Activated CD8-positive, alpha-beta memory T cell treated with anti-CD3 and anti-CD28 coated beads for 1 hour (primary cell): ENCODE measurements at places on chromosomes 3 and 15.

DNA sequence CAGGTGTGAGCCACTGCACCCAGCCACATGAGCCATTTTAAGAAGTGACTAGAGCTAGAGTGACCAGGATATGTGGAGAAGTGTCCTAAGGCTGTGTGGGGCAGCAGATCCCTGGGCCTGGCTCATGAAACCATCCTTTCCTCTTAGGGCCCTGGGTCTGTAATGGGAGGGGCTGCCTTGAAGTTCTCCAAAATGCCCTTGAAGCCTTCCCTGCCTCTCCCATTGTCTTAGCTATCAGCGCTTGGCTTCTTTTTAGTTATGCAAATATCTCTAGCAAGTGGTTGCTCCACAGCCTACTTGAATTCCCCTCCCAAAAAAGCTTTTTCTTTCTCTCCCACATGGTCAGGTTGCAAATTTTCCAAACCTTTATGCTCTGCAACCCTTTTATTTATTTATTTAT is 112.4 kb upstream of the SPATA16 start:
- no peak for DNase-seq

DNA sequence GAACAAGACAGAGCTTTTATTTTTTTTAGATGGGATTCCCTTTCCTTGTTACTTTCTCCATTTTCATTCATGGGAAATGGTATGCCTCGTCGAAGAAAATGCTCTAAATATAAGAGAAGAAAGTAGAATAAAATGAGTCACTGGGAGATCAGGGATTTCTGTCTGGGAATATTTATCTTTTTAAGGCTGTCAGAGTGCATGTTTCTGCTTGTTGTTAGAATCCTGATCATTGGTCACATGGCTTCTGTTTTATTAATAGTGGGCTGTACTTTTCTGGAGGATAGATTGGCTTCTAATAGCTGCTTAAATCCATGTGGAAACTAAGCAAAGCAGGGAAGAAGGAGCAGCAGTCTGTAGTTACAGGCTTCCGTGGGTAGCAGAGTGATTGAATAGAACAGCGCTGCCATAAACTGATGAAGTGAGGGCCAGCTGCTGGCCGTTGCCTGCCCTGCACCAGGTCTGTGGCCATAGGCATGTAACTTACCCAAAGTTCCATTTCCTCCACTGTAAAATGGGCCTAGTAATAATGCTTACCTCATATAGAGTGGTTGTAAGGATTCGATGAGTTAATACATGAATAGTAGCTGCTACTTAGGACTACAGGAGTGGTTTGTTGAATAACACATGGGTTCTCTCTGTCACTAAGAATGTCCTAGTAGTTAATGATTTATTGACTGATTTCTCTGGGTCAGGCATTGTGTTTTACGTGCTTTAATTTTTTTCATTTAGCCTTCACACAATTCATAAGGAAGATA is 289.9 kb downstream of the SATB1 start:
- no peak for DNase-seq

DNA sequence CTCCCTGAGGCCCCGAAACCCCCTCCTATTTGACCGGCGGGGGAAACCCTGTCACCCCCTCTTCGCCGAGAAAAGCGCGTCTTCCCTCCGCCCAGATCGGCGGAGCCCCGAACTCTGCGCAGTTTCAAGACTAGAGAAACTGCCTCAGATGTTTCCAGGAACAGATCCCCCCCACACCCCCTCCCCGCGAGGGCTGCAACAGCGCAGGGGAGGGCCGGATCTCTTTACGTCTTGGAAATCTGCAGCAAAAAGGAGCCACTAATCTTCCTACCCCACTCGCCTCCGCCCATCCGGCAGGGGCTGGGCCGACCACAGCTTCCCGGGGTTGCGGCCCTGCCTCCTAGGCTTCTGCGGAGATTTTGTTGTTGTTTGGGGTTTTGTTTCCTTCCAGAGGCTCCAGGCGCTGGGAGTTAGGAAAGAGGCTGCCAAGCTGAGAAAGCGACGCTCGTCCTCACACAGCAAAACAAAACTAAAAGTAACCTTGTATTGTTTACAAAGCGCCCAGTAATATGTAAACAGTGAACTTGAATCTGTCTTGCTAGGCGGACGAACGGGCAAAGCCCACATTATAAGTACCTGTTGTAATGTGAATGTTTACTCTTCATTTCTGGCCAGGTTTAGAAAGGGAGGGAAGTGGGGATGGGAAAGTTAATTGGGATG is 2.2 kb downstream of the FOXB1 start:
- peak; percentile 45 for DNase-seq

DNA sequence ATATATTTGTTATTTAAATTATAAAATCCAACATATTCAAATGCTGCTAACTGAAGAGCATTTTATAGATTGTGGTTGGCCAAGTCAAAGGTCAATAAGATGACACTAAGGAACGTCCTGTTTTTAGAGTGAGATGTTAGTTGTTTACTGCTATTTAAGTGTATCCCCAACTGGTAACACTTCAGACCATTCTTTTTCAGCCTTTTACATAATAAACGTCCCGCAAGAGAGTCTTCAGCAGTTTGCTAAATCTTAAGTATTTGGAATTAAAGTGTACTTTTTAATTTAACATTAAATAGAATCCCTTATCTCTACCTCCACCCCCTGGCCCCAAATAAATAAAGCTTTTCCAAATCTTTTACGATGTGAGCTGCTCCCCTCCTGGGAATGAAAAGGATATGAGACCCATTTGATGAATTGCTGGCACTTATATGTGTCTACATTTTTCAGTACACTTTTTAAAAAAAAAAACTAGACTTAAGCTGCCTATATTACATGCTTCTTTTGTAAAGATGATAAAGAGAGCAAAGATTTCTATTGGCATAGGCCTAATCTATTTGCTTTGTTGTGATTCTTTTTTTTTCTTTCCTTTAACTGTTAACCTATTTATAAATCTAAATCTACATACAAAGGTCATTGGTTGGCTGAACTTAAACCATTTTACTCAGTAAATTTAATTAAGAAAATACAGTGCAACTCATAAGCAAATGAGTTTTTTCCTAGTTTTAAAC is 101.8 kb upstream of the SKOR1 start:
- DNase-seq = no peak

DNA sequence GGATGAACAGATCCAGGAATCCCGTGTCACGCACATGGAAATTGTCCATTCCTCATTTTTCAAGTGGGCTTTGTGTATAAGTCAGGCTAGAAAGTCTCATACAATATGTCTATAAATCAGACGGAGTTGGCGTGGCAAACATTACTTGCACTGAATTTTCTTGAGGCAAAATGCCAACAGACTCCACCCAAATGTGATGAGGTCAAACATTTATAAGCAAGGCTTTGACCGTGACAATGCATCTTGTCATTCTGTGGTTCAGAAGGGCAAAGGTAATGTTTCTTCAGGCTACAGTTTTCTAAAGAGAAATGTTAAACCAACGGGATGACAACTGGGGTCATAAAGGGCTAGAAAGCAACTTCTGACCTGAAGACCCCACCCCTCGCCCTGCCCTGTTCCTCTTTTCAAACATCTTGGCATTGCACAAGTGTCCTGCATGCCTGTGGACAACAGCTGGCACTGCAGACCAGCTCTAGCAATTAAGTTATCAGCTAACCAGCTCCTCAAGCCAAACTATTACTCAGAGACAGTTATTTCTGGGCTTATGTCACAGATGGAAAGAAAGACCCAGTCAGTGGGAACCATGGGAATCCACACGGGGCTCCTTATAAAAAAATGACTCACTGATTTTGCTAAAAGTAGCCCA is 36.5 kb upstream of the SPTBN5 start:
- no peak for DNase-seq

DNA sequence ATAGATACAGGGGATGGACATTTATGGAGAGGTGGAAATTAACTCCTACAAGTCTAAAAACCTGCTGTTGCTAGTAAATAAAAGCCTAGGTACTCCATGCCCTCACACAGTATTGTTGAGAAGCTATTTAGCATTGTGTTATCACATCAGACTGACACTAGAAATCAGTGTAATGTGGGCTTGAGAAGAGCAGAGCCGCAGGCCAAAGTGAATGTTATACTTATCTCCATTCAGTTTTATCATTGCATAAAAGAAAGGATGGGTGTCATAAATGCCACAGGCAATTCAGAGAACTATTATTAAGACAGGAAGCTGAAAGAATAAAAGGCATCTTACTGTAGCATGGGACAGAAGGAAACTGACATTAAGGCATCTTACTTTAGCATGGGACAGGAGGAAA is 13.7 kb upstream of the ISLR start:
- no peak for DNase-seq

DNA sequence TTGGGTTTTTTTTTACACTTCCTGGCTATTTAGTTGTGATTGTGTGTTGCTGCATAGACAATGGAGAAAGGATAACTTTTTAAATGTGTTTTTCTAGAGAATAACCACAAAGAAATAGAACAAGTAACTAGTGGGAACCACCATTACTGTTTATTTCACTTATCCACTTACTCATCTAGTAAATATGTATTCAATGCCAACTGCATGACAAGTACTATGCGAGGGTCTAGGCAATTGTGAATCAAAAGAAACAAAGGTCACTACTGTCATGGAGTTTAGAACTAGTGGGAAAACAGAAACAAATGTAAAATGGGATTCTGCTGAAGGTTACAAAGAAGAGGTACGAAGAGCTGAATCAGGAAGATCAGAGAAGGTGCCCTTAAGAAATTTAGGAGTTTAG is 600.9 kb upstream of the ROBO2 start:
- no peak for DNase-seq

GRCh38 chr3:192514081-192514753 is 213.1 kb downstream of the FGF12 start:
- no peak for DNase-seq

- no peak for DNase-seq
Measured at GRCh38 chr15:99507504-99508310, 58.1 kb upstream of the MEF2A start.

DNA sequence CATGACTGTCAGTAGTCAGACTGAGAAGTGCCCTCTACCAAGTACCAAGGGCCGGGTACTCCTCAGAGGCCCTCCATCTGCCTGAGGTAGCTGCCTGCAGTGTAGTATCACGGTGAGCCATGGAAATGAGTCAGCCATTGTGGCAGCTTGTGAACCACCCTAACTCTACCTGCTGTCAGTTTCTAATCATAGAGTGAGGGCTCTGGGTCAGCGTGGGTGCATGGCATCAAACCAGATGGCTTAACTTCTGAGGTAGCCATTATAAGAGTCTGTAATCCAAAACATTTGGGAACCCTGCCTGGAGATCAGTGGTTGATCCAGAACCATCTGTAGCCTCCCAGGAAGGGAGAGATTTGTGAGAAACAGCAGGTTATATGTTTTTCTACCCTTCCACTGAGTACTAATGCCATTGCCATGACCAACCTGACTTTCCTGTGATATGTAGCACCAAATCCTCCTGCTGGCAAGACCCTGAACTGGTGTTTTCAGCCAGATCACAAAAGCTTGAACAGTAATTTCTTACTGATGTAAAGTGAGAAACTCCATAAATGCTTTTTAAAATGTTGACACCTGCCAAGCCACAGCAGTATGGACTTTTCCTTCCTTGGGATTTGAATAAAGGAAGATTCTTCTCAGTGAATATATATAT is 38.9 kb downstream of the ABHD2 start:
- no peak for DNase-seq

DNA sequence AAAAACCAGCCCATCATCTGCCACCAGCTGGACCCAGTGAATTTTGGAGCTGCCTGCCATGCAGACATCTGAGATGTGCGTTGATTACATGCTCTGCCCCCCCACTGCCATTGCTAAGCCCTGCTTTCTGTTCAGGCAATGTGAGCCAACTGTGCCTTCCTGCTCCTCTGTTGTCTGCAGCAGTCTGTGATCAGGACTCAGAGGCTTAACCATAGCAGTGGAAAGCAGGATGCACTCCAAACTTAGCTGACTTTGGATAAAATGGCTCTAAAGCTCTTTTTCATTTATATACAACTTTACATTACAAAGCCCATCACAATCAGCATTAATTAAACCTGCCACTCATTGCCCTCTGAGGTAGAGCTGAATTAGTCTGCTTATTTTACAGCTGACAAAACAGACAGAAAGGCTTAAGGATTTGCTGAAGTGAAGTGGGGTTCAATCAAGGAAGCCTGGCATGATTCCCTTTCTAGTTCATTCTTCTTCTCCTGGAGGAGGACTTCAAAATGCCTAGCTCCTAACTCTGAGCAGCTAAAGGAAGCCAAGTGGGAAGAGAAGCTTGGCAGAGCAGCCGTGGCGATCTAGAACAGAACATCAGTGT is 15.7 kb upstream of the RPS27L start:
- no peak for DNase-seq

DNA sequence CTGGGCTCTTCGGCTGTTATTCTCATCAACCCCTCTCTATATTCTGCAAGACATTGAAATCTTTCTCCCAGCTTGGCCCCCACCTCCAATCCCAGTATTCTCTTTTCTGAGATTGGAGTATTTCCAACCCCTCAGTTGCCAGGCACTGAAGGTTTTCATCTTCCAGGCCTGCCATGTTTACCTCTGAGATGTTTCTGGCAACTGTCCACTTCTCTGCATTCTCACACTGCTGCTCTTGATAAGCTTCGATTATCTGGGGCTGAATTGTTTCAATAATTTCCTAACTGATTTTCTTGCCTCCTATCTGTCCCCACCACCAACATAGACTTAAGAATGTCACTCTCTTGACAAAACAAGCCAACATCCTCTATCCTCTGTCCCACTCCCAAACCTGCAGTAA is 1.4 kb upstream of the GPR156 start:
- DNase-seq = no peak

- no peak for DNase-seq
Measured at GRCh38 chr15:59053482-59053881, 51.5 kb upstream of the CCNB2 start.

DNA sequence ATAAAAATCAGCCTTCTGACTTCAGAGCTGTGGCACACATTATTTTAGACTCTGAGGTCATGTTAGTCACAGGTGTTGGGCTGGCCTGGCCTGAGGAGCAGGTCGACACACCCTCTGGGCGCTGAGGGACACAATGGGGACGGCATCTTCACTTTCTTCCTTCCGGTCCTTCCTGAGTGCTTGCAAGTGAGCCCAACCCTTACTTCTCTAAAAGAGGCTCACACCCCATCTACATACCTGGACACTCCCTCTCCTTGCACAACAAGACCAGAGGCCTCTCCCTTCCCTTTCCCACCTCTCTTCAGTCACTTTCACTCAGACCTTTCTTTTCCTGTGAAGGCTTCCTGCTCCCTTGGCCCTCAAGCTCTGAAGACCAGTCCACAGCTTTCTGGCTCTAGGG is 85.4 kb downstream of the XXYLT1 start:
- no peak for DNase-seq

DNA sequence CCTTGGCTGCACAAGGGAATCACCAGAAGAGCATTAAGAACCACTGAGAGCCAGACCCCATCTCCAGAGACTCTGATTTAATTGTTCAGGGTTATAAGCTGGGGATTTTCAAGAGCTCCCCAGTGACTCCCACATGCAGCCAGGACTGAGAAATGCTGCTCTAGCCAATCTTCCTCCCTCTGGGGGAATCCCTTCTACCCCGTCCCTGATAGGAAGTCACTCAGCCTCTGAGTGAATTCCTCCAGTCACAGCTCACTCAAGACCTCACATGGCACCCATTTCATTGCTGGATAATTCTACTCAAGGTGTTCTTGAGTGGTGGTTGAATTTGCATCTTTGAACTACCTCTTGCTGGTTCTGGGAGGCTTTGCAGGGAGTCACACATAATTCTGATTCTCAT is 10.7 kb downstream of the CCR3 start:
- no peak for DNase-seq

- DNase-seq = no peak
Measured at GRCh38 chr3:51735950-51736349, 29.1 kb downstream of the GRM2 start.
